Stimulated activated CD4-positive, alpha-beta T cell treated with anti-CD3 and anti-CD28 coated beads, Interleukin-4, amount 100 ng/mL, for 48 hours (primary cell): ENCODE measurements at places on chromosomes 3 and 15.

DNA sequence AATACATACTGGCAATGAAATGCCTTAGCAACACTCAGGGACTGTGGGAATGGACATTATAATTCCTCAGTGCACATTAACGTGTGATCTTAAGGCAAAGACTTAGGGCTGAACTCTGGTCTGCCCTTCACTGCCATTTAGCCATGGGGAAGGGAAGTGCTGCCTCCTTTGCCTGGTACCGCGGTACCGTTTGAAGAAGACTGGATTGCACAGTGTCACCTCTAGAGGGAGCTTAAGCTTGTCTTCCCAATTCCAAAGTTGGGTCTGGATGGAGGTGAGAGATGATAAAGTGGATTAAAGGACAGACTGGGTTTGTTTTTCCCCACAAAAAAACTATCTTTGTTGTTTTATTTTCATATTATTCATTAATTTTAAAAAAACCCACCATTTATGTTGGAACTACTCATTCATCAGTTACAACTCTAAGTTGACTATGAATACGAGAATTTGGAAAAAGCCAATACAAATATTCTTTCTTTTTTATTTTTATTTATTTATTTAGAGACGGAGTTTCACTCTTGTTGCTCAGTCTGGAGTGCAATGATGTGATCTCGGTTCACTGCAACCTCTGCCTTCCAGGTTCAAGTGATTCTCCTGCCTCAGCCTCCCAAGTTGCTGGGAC, 60.0 kb upstream of the SYN2 start:
- no peak for DNase-seq

- DNase-seq = no peak
Measured at GRCh38 chr15:60275624-60276023, 122.2 kb downstream of the ANXA2 start.

GRCh38 chr3:130626049-130626448, 109.1 kb downstream of the COL6A6 start:
- no peak for DNase-seq

- no peak for DNase-seq
Measured at GRCh38 chr3:193788189-193788991, 195.4 kb downstream of the OPA1 start.

DNA sequence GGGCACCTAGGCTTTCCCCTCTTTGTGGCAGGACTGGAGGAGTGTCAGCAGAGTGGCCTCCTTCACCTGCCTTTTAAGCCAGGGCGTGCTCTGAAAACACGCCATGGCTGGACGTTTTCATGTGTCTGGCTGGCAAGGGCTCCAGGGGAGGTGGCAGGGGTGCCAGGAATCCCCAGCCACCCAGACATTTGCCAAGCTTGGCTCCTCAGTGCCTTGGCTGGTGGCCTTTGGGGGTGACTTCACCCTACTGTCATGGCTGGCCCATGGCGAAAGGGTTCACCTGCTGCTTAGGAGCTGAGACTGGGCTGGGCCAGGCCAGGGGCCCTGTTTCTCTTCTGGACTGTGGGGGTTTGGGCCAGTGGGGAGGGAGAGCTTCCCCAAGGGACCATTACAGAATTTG, 17.6 kb downstream of the KLF13 start:
- DNase-seq = no peak

DNA sequence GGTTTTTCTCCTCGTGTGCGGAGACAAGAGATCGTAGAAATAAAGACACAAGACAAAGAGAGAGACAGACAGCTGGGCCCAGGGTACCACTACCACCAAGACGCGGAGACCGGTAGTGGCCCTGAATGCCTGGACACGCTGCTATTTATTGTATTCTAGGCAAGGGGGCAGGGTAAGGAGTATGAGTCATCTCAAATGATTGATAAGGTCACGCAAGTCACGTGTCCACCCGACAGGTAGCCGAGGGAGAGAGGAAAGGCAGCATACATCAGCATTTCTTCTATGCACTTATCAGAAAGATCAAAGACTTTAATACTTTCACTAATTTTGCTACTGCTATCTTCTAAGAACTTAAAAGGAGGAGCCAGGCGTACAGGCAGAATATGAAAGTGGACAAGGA, 28.2 kb downstream of the MYL3 start:
- no peak for DNase-seq

DNA sequence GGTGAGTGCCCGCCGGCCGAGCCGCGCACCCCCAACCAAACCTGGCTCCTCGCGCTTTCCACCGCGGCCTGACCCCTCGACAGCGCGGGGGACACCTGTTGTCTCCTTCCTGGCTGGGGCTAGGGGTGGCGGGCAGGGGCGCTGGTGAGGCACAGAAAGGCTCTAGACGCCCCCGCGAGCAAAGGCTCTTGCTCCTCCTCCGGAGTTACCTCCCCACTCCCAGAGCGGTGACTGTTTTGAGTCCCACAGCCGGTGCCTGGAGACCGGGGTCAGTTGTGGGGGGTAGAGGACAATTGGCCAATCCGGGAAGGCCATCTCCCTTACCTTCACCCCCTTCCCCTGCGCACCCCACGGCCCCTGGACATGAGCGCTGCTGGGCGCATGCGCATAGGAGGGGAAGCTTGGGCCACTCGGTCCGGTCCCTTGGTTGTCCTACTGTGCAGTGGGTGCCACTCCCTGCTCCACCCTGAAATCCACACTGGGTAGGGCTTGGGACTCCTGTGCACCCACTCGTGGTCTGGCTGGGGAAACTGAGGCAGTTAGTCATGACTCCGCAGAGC, 554 bp downstream of the CHST13 start:
- DNase-seq = no peak

DNA sequence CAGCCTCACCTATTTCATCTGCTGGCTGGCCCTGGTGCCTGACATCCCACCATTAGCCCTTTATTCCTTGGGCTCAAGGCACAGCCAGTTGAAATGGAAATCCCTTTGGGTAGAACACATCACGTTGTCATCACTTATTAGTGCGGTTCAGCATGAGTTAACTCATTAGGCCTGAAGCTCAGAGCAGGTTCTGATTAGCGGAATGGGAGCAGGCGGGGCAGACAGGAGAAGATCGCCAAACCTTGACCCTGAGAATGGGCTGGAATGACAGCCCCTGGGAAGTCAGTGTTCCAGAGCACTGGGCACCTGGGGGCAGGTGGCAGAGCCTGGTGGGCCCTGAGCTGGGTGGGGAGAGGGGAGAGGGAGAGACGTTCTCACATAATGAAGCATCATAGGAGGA, 5.8 kb downstream of the ITGA11 start:
- no peak for DNase-seq

DNA sequence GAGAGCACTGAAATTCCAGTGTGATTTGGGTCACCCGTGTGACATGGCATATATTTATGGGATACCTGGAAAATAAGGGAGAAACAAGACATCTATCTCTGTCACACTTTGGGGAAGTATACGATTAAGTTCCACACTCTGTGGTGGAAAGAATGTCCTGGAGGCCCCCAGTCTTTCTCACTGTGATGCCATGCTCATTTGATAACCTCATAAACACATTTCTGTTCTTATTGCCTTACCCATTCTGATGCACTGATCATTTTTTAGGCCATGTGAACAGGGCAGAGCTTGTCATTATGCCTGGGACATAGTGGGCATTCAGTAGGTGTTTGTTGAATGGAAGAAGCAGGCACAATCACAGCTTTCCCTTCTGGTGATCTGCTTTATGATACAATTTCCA, 349.4 kb upstream of the TPRG1 start:
- DNase-seq = no peak

DNA sequence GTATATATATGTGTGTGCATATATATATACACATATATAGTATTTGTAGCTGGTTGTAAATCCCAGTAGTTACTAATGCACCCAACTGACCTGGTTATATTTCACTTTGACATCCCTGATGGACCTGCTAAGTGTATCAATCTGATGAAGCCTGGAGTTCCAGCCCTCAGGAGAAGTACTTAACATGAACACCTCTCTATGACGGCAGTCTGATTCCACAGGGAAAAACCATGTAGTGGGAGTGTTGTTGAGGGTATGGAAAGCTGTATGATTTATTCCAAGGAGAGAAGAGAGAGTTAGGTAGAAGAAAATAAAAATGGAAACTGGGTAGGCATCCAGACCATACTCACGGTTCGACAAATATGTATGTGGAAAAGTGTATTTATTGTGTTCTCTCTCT, 531.2 kb upstream of the SEMA6D start:
- no peak for DNase-seq

- no peak for DNase-seq
Measured at GRCh38 chr3:52433328-52433995, 11.4 kb downstream of the SEMA3G start.

DNA sequence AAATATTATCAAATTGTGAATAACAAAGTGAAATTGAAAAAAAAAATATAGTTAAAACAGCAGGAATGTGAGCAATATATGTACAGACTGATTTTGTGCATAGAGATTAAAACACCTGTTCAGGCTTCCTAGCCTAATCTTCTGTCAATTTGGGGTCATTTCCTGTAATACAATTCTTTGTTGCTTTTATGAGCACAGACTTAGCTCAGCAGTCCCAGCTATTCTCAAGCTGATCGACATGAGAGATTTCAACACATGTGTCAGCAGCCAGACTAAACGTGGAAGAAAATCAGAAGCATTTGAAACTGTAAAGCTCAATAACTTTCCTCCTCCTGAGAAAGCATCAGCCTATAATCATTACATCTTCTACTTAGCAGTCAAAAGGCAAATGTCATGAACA, 1.6 kb upstream of the FHIT start:
- no peak for DNase-seq

DNA sequence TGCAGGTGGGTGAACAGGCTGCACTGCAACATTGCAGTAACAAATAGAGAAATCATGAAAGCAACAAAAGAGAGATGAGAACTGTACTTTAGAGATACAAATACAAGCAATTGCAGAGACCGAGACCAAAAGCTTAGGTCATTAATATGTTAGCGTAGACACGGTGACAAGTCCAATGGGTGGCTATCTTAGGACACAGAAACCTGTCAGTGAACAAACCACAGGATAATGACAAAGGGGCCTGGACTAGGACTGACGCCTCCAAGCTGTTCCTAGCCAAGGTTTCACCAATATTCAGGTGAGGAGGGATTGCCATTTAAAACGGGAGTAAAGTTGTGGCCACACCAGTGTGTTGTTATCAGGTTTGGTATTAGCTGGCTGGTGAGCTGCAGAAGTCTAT, 41.7 kb upstream of the BLM start:
- no peak for DNase-seq
